ENCODE measurements at places on chromosomes 7 and 10. TPM values are rescaled to one million over a fixed set of nuclear protein-coding genes. Genes with fewer than 3 reads are reported as not detected.
A peak's percentile ranks its signal among the peaks of the same experiment; 100 is the strongest.

Gene PANK1
- 0.17 TPM for polyA plus RNA-seq

Gene BLNK
- polyA plus RNA-seq: not detected

Gene CPA2
- polyA plus RNA-seq: not detected

Gene AOAH
- 3.5 TPM for polyA plus RNA-seq

Gene SPRN
- polyA plus RNA-seq: 0.10 TPM

Gene HTR7
- polyA plus RNA-seq: not detected

- no peak for DNase-seq
- H3K27ac ChIP-seq: no peak overlapping the region
- H3K4me1 ChIP-seq: no peaks in the 10 kb centered on the region
- no peaks in the 10 kb centered on the region for H3K27me3 ChIP-seq
- H3K4me3 ChIP-seq: no peak overlapping the region
- no peaks in the 10 kb centered on the region for H3K36me3 ChIP-seq
Measured at GRCh38 chr7:66970310-66970709, 25.1 kb downstream of the SBDS start.

DNA sequence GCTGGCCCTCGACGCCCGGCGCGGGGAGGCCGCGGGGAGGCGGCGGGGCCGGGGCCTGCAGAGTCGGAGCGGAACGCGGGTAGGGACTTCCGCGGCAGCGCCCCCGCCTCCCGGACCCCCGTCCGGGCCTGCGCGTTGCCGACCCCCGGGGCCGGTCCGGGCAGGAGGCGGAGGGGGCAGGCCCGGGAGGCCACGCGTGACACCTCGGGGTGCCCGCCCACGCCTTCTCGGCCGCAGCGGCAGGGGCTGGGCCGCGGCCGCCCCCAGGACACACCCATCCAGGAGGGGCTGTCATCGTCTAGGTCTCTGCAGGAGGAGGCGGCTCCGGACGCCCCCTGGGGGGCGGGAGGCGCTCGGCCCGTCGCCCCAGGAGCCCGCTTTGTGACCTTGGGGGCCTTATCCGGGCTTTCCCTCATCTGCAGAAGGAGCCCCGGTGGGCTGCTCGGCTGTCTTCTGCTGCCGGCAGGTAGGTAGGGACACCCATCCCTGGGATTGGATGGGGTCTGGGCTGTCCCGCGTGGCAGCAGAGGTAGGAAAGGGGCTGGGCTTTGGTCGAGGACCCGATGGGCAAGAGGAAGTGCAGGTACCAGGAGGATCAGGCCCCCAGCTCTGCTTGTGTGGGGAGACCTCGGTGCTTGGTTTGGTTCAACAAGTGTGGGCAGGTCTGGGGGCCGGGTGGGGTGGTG is 569 bp downstream of the ZNF316 start:
- DNase-seq: peak; percentile 40
- peak overlapping the region; percentile 19 for H3K4me3 ChIP-seq
- H3K36me3 ChIP-seq: peaks cover 23% of the 10 kb centered on the region
- H3K27ac ChIP-seq: peak overlapping the region; percentile 63
- H3K27me3 ChIP-seq: no peaks in the 10 kb centered on the region

- no peak for DNase-seq
- H3K4me3 ChIP-seq: no peak overlapping the region
- H3K27me3 ChIP-seq: no peaks in the 10 kb centered on the region
- H3K36me3 ChIP-seq: no peaks in the 10 kb centered on the region
Measured at GRCh38 chr10:128723631-128724205, 597.5 kb upstream of the MKI67 start.

DNA sequence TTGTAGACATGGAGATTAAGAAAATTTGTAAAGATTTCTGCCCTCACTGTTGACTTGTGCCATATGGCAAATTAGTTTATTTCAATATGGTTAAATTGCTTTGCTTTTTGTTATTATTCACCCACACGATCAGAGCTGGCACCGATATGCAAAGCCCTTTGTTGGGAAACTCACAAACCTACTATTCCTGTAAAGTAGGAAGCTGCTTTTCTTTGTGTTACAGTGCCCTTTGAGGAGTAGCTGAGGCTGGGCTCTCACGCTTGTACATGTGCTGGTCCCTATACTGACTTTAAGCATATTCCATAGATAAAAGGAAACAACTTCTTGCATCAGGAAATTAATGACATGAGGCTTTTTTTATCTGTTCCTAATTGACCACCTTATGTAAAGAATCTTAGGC is 17.6 kb upstream of the AOAH start:
- no peaks in the 10 kb centered on the region for H3K36me3 ChIP-seq
- H3K27me3 ChIP-seq: no peaks in the 10 kb centered on the region
- no peak overlapping the region for H3K4me3 ChIP-seq
- no peak for DNase-seq

DNA sequence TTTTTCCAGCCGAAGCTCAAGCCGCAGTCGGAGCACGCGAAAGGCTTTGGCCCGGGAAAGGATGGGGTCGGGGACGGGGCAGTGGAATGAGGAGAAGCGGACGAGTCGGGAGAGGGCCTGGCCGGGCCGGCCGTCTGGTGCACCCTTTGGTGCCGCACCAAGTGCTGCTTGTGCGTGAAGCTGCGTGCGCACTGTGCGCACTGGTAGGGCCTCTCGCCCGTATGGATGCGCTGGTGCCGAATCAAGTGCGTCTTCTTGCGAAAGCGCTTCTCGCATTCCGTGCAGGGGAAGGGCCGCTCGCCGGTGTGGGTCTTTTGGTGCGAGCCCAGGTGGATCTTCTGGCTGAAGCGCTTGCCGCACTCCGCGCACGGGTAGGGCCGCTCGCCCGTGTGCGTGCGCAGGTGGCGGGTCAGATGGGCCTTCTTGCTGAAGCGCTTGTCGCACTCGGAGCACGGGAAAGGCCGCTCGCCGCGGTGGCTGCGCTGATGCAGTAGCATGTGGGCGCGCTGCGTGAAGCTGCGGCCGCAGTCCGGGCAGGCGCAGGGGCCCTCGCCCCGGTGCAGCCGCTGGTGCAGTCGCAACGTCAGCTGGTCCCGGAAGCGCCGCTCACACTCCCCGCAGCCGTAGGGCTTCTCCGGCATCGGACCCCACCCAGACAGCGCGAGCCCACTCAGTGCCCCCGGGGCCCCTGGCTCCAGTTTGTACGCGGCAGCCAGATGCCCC is 7.8 kb downstream of the ZNF467 start:
- H3K4me1 ChIP-seq: no peaks in the 10 kb centered on the region
- peaks cover 3% of the 10 kb centered on the region for H3K27me3 ChIP-seq
- H3K27ac ChIP-seq: no peak overlapping the region
- no peak overlapping the region for H3K4me3 ChIP-seq

DNA sequence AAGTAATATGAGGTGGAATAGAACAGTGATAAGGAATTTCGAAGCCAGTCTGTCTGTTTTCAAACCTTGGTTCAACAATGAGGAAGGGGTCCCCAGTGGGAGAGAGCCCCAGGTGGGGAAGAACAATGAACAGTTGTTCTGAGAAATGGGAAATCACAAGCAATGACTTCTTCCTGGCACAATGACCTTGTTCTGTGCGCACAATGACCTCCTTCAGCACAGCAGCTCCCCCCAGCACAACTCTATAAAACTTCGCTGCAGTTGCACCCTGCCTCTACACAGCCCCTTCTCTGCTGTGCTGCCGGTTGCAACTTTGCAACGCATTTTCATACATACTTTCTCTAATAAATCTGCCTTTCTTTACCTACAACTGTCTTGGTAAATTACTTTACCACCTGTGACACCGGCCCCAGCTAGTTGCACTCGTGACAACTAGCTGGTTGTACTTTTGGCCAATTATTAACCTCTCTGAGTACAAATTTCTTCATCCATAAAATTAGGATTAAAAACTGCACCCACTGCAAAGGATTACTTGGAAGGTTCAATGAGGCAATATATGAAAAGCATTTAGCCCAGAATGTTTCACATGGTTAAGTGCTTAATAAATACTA is 40.5 kb downstream of the ASB4 start:
- no peaks in the 10 kb centered on the region for H3K4me1 ChIP-seq
- H3K27me3 ChIP-seq: peaks cover 4% of the 10 kb centered on the region
- no peak for DNase-seq
- no peak overlapping the region for H3K4me3 ChIP-seq
- H3K27ac ChIP-seq: no peak overlapping the region

GRCh38 chr10:87579563-87579962 is 74.9 kb downstream of the MINPP1 start:
- H3K27ac ChIP-seq: no peak overlapping the region
- no peaks in the 10 kb centered on the region for H3K4me1 ChIP-seq
- peaks cover 17% of the 10 kb centered on the region for H3K27me3 ChIP-seq
- H3K4me3 ChIP-seq: no peak overlapping the region

- peak; percentile 80 for DNase-seq
- H3K4me1 ChIP-seq: peaks cover 26% of the 10 kb centered on the region
- H3K27me3 ChIP-seq: peaks cover 7% of the 10 kb centered on the region
- no peak overlapping the region for H3K27ac ChIP-seq
- H3K36me3 ChIP-seq: no peaks in the 10 kb centered on the region
- H3K4me3 ChIP-seq: peak overlapping the region; percentile 49
Measured at GRCh38 chr7:138903186-138903820, 77.9 kb downstream of the KIAA1549 start.

DNA sequence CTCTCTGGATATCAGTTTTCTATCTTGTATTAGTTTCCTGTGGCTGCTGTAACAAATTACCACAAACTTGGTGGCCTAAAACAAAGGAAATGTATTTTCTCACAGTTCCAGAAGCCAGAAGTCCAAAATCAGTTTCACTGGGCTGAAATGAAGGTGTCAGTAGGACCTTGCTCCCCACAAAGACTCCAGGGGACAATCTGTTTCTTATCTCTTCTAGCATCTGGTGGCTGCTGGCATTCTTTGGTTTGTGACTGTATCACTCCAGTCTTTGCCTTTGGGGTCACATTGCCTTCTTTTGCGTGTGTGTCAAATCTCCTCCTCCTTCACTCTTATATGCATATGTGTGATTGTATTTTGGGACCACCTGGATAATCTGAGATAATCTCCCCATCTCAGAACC is 153.0 kb upstream of the PRPS1L1 start:
- H3K4me1 ChIP-seq: no peaks in the 10 kb centered on the region
- H3K27me3 ChIP-seq: no peaks in the 10 kb centered on the region
